NB4 (cell line): ENCODE measurements at places on chromosomes 1 and 21.

DNA sequence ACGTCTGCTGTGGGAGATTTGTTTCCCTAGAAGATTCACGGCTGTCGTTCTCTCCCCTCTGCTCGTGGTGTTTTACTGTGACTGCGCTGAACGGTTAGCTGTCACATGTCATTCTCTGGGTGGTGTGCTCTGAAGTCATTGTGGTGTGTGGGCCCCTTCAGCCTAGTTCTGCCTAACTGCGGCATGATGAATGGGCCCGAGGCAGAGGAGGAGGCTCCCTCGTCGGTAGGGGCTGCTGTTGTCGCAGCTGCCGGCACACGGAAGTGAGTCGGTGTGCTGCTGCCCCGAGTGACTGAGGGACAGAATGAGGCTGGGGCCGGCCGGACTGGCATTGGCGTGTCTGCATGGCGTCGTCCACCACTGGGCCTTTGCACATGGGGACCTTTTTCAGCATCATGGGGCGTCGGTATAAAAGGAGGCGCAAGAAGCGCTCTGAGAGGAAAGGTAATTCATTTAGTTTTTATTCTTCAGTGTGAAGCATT is 77.9 kb downstream of the ADARB1 start:
- DNase-seq, result peak; percentile 94

DNA sequence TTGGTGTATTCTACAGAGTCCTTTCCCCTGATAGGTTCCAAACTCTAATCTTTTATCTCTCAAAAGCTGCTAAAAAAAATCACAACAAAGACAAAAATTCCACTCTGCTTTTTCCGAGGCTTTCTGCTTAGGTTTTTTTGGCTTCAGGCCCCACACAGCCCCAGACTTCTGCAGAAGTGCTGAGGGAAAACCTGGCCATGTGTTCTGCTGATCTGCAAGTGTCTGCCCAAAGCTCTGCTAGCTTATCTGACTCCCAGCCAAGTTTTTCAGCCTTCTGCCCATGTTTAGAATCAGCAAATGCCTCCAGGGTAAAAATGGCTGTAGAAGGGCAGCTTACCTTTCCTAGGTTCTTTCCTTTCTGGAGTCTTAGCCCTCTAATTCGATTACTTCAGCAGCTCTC is 28.4 kb downstream of the DISP3 start:
- no peak for DNase-seq

DNA sequence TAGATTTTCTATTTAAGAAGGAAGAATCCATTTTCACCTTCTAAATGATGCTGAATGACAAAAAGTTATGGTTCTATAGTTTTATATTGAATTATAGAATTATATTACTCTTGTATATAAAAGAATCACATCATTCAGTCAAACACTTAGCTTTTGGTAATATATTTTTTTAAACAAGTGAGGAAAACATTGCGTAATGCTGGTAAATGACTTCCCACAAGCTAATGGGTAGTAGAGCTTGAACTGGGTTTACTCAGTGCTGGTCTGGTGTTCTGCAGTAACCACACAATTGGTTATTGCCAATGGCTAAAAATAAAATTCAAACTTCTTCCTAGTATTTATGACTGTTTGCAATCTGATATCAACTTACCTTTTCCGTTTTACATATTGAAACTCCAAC is 10.6 kb upstream of the GIPC2 start:
- no peak for DNase-seq

- no peak for DNase-seq
These were observed 1.5 kb upstream of the GJB3 start for GRCh38 chr1:34779526-34779925.

DNA sequence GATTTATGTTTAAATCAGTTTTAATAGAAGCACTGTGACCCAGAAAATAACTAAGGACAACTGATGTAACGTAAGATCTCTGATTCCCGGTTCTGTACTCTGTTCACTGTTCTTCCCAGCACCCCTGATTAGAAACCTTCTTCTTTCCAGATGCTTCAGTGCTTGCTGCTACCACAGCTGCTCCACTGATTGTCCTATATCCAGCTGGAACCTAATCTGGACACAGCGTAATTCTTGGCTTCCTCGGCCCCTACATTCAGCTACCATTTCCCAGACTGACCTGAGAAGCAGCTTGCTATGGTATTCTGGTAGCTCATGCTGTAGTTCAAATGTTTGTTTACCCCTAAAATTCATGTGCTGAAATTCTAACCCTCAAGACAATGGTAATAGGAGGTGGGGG is 302.7 kb downstream of the GRIK1 start:
- no peak for DNase-seq

GRCh38 chr1:42529724-42530181 is 66.7 kb downstream of the CCDC30 start:
- DNase-seq, result no peak

GRCh38 chr1:163813251-163813650 is 491.5 kb downstream of the NUF2 start:
- DNase-seq, result no peak

DNA sequence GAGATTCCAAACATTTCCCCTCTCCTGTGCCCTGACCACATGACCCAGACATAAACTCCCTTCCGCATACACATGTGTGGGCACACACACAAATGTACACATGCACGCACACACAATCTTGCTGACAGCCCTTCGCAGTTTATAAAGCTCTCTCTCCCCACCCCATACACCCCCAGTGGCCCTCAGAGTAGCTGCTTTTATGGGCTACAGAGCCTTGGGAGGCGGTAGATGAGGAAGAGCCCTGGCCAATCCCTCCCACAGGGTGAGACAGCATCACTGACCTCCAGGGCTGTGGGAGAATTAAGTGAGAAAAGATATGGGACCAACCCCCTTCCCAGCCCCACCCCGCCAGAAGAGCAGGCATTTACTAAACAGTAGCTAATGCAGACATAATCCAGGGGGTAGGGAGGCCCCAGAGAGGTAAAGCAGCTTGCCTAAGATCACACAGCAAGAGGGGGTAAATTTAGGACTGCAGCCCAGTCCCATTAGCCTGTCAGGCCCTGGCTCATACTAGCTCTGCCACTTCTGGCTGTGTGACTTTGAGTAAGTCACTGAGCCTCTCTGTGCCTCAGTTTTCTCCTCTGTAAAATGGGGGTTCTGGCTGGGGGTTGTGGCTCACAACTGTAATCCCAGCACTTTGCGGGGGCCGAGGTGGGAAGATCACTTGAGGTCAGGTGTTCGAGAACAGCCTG is 5.1 kb downstream of the SDC3 start:
- peak; percentile 33 for DNase-seq

GRCh38 chr1:162884831-162885230 is 23.9 kb upstream of the CCDC190 start:
- DNase-seq, result no peak

DNA sequence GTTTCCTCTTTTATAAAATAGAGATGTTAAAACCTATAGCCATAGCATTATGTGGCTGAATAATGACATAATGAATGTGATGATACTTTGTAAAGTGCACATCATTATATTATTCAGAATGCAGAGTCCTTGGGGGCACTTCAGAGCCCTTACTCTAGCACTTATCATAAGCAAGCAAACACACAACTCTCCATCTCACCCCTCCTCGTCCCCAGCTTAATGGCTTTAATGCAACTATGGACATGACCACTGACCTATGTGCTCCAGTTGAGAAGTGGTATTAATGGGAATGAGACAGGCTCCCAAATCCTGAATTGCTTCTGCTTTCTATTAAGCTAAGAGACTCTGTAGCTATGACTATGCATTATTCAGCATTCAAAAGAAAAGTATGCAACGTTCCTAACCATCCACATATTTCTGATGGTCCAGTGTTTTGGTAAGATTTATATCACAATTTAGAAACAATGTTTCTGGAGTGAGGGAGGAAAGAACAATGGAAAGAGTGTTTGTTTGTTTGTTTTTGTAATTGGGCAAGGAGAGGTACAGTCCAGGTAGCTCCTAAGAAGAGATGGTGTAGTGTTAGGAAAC is 194.0 kb upstream of the PLXNA2 start:
- DNase-seq, result no peak

- no peak for DNase-seq
These were observed 16.4 kb upstream of the RNF186 start for GRCh38 chr1:19831441-19831840.

DNA sequence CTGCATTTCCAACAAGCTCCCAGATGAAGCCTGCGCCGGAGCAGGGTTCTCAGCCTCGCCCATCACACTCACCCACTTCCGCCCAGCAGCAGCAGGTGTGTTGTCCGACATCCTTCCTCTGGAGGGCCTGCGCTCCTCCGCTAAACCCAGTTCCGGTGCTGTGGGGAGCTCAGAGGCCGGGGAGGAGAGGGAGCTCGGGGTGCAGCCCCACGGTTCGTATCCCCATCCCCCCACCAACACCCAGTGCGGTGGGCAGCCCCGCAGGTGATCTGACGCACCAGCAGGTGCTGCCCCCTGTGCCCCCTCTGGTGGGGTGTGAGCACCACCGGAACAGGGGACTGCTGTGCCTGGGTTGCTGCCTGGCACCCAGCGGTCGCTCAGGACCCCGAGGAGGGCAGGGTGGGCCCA is 3.4 kb upstream of the PEX10 start:
- DNase-seq, result no peak

DNA sequence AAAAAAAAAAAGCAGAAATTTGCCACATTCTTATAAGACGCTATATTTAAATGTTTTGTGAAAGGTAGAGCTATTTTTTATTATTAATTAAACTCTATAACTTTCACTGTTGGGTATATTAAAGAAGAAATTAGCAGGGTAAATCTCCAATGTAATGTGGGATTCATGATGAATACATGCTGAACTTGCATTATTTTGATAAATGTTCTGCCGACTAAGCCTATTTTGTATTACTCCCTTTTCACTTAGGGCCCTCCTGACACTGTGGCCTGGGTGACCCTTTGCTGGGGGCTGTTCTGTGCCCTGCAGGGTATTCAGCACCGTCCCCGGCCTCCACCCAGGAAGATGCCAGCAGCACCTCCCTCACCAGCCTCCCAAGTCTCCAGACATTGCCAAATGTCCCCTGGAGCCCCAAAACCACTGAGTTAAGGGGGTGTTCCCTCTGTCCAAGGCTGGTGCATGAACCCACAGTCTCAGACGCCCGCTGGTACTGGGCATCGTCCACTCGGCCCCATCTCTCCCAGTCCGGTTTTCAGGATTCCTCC is 22.5 kb downstream of the RSPH1 start:
- DNase-seq, result no peak

- DNase-seq, result no peak
These were observed 21.2 kb downstream of the JAM2 start for GRCh38 chr21:25660233-25660632.

GRCh38 chr1:176382163-176382562 is 80.8 kb upstream of the PAPPA2 start:
- no peak for DNase-seq

- no peak for DNase-seq
These were observed 19.6 kb upstream of the IFFO2 start for GRCh38 chr1:18976096-18976495.
